Fibroblast of upper back skin (primary cell): ENCODE measurements at places on chromosomes 1 and 21.

GRCh38 chr21:37251294-37251634, 15.9 kb downstream of the VPS26C start:
- no peak for DNase-seq

GRCh38 chr1:87744763-87745162, 416.1 kb downstream of the LMO4 start:
- no peak for DNase-seq

DNA sequence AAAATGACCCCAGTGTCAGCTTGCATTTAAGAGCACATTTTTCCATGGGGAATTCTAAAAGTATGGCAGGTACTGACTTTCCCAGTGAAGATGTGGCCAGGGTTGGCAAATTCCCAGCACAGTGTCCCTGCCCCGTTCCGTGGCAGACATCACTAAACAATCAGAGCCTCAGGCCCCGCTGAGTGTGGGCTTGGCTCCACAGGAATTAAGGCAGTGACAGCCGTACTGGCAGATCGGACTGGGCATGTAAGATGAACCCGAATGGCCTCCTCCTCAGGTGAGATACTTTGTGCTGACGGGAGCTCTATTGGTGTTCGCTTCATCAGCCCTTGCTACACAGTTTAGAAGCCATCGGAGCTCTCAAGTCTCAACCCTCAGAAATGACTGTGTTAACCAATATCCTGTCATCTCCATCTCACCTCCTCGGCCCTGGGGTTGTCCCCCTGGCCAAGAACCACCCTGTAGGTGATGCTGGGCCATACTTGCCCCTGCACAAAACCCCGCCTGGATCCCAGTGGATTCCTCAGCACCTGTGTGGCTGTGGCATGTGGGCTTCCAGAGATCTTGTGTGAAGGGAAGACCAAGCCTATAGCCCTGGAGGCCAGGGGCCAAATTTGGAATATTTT, 29.0 kb upstream of the ABCG1 start:
- DNase-seq: no peak

DNA sequence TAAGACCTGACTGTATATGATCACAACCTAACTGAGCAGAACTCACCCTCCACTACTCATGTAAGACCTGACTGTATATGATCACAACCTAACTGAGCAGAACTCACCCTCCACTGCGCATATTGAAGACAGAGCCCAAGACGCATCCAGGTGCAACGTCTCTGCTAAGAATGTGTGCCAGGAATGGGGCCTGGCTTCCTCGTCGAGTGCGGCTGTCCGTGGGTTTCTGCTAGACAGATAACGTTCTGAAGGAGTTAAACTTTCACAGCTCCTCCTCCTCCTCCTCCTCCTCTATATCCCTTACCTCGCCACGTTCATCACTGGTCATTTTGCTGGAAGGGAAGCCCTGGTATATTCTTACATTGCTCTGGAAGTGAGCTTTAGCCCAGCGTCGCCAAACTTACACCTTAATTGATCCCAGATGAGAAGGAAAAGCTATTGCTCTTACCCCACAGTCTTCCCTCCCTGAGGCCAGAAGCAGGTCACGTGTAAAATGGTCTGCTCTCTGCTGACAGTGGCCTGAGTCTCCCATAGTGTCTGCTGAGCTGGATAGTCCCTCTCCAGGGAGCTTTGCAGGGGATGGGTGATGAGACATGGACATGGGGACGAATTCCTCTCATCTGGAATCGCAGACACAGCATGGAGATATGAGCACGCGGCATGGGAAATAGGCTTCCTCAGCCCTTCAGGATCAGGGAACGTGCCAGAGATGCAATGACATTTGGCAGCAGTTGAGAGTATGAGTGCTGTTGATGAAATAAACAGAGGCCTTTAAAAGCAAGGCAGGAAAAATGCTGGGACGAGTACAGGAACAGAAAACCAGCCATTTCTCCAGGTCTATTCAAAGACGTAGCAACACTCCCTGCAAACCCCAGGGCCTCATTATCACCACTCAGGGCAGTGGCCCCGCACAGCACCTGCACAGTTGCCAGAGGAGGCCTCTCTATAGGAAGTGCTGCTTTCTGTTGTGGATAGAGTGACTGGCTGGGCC, 528.1 kb downstream of the KIF26B start:
- peak; percentile 53 for DNase-seq

GRCh38 chr1:12053752-12054548, 9.2 kb upstream of the TNFRSF8 start:
- DNase-seq: peak; percentile 52

- DNase-seq: no peak
These were observed 53.9 kb downstream of the DMRTB1 start for GRCh38 chr1:53512807-53513755.

DNA sequence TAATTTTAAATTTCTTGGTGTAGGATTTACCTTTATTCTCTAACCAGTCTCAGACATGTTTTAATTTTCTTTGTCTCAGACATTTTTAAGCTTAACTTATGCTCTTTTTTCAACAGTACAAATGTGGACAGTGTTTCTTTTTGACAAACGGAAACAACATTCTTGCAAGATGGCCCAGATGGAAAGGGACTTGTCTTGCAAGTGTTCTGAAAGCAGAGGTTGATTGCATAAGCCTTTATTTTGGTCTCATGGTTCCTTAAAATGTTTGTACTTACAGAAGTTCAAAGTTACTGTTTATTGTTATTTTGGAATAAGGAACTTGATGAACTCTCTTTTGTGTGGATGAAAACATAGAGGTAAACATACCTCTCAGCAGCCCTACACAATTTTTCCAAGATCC, 22.9 kb downstream of the SMAP2 start:
- DNase-seq: no peak
